ENCODE measurements at places on chromosomes 3 and 15. TPM values are rescaled to one million over a fixed set of nuclear protein-coding genes. Genes with fewer than 3 reads are reported as not detected.

Gene NRG4
- 0.78 TPM for polyA plus RNA-seq

Gene SEC62
- 45.7 TPM for polyA plus RNA-seq

Gene CPEB1
- 13.5 TPM for polyA plus RNA-seq

Gene FBXL2
- 6.4 TPM for polyA plus RNA-seq

Gene STAB1
- polyA plus RNA-seq = 10.7 TPM

DNA sequence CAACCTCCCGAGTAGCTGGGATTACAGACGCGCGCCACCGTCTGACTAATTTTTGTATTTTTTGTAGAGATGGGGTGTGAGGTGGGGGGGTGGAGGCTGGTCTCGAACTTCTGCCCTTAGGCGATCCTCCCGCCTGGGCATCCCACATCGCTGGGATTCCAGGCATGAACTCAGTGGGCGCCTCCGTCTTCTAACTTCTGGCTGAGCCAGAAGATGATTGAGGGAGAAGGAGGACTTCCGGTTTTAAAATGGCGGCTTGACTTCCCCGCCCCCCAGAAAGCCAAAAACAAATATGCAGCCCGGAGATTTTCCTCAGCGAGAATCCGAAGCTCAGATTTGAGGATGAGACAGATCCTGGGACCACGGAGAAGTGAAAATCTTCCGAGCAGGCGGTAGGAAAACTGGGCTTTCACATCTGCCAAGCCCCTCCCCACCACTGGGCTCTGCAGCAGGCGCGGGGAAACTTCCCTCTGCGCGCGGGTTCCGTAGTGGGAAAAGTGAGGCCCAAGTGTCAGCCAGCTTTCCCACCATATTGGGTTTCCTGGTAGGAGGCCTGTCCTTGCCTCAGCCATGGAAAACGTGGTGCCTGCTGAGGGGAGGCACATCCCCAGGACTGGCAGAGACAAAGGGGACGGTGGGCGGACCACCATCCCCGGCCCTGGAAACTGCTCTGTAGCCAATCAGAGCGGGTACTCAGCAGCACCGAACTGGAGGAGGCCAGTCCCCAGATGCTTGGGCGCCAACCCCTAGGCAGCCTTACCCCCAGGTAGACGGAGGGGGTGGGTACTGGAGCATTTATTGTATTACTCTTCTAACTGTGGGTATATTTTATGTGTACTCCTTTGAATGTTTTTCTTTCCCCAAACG, 17.3 kb downstream of the CHST14 start:
- DNase-seq = no peak

DNA sequence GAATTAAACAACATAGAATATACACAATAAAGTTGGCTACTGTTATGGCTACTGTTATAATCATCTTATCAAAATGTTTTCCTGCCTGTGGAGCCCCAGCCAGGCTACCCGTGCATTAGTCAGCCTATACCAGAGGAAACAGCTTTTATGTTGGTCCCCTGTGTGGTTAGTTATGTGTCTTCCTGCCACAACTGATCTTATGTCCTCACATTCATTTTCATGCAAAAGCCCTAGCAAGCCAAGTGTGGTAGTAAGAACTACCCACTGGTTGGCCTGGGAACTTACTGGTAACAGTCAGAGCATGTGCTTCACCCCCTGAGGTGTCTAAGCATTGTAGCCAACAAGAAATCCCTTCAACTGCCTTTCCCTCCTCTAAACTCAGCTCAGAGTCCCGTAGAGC, 21.8 kb downstream of the MGLL start:
- no peak for DNase-seq

DNA sequence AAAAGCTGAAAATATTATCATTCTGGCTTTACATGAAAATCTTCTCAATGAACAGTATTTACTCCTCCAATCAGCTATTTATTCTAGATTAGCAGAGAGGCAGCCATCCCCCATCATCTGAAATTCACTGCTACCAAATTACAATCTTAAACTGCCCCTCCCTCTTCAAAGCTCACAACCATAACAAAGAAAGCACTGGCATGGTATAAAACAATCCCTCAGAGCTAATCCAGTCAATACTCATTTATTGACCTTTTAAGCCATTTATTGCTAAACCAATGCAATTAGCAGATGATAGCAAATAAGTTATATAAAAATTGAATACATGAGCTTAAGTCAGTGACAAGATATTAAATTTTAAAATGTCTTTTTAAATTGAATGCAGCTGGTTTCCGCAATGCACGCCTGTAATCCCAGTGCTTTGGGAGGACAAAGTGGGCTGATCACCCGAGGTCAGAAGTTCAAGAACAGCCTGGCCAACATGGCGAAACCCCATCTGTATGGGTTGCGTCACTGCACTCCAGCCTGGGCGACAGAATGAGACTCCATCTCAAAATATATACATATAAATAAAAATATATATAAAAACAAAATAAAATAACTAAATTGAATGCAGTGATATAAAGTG, 12.1 kb downstream of the SLC4A7 start:
- no peak for DNase-seq

GRCh38 chr3:184323696-184324095, 9.3 kb downstream of the EIF4G1 start:
- no peak for DNase-seq

DNA sequence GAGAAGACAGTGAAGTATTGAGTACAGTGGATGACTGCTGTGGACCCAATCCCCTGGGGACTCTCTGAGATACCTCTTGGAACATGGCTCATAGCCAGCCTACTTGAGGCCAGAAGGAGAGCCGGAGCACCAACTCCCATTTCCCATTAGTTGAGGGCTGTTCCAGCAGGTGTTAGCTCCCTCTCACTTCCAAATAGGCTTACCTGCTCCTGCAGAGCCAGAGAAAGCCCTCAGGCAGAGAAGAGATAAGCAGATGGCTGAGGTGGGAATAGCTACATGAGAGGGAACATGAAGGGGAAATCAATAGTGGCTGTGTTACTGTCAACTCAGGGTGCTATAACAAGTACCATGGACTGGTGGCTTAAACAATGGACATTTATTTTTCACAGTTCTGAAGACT, 4.6 kb upstream of the CCK start:
- DNase-seq = no peak

DNA sequence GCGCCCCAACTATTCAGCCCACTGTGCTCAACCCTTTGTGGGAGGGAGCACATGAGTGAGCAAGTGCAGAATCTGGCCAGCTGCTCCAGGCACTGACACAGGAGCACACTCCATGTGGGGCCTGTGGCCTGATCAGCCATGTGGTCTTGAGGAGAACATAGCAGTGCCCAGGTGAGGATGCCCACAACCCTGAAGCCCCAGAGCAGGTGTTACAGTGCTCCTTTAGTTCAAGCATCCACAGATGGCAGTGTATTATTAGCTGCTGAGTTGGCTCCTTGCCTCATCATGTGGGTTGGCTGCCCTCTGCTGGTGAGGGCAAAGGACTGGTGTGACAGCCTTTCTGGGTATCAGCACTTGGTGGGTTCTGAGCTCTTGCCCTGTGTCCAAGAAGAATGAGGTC, 1588.2 kb downstream of the SI start:
- DNase-seq = no peak

- DNase-seq = peak; percentile 54
Observed at GRCh38 chr15:89163271-89164055, 57.9 kb downstream of the RLBP1 start.

DNA sequence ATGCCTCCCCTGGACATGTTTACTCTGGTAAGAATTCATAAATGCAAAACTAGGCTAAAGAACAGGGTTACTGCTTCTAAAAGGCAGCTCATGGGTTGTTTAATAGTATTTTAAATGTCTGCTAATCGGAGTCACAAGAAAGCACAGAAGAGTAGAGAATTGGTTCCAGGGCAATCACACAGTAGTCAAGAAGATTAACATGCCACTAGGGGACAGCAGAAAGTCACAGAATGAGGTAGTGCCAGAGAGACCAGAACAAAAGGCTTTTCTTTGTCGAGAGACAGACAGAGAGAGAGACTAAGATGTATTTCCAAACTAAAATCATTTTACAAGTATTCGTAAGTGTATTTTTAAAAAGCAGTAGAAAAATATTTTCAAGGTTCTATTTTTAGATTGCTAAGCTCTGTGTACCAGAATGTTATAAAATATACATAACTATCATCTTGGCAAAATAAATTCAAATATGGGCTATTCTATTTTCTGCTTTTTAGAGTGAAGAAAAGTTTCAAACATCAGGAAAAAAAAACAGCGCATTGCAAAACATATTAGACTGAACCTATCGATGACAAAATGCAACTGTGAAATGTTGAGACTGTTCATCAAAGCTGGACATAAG, 78.3 kb upstream of the CDIN1 start:
- DNase-seq = peak; percentile 87

DNA sequence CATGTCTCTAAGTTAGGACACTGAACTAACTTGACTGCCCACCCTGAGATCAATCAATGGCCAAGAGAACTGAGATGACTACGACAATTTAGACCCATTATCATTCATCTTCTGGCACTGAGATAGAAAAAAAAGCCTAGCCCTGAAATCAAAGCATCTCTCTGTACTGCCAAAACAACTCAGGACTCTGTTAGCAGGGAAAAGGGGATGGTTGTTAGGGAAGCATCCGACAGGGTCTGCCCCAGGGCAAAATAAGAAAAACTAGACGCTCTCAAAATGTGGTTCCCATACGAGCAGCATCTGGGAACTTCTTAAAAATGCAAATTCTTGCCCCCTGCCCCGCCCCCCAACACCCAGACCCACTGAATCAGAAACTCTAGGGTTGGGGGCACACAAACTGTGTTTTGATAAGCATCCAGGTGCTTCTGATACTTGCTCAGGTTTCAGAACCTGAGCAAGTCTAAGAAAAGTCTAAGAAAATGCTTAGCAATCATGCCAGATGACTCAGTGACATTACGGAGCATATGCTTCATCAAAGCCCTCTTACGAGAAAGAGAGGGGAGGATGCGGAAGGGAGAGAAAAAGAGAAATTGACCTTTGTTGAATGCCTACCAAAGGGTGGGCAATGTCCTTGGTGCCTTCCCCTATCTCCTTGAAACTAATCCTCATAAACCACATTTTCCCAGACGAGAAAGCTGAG, 172.8 kb upstream of the HES1 start:
- DNase-seq = no peak

DNA sequence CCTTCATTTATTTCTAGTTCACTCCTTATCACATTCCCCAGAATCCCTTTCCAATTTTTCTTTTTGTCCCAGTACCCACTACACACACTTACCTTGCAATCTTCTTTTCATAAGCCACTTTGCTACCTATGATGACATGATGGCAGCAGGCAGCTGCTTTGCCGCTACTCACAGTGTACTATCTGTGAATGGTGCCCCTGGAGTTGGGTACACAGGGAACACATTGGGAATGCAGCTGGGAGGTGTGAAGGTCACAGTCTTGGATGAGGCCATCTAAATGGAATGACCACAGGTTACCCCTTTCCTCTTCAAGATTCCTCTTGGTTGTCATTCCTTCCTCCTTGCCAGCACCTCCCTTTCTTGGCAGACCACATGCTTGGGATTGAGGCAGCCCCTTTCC, 20.8 kb upstream of the TNIK start:
- no peak for DNase-seq

GRCh38 chr15:56893364-56893678, 25.1 kb upstream of the TCF12 start:
- DNase-seq = no peak

GRCh38 chr15:91358405-91358804, 258.3 kb downstream of the SV2B start:
- DNase-seq = no peak

DNA sequence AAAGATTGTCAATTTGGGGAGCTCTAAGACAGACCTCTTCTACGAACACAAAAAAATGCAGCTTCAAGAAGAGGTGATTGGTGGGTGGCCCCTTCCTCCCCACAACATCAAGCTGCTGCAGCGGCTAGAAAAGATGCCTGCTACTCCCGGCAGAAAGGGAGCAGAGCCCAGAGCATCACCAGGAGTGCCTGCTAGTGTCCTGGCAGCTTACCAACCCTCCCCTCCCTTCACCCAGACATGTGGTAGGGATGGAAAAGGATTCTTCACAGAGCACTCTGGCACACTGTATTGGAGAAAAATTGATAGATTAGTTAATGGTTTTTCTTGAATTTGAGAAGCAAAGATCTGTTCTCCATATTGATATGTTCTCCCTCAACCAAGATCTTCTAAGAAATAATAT, 10.8 kb downstream of the IP6K1 start:
- peak; percentile 61 for DNase-seq

GRCh38 chr3:104610730-104611652, 755.7 kb upstream of the ALCAM start:
- no peak for DNase-seq

GRCh38 chr15:36688310-36689011, 109.0 kb downstream of the CDIN1 start:
- no peak for DNase-seq

DNA sequence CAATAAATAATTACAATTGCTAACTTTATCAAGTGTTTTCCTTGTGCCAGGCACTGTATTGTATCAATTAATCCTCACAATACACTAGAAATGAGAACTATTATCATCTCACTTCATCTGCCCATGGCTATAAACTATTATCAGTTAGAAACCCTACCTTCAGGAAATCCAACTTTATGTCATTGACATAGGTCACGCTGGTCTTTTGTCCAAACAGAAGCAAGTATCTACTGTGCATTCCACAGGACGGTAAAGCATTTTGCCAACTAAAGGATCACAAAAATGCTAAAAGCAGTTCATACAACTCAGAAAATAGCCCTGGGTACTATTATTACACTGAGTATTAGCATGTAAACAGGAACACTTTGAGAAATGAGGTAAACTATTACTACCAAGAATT, 9.6 kb downstream of the DENND6A start:
- DNase-seq = no peak

- no peak for DNase-seq
Observed at GRCh38 chr15:77722759-77723460, 90.2 kb upstream of the LINGO1 start.

- DNase-seq = no peak
Observed at GRCh38 chr3:142046320-142047020, 102.9 kb downstream of the TFDP2 start.

GRCh38 chr15:83487519-83487918, 40.4 kb downstream of the SH3GL3 start:
- DNase-seq = no peak

DNA sequence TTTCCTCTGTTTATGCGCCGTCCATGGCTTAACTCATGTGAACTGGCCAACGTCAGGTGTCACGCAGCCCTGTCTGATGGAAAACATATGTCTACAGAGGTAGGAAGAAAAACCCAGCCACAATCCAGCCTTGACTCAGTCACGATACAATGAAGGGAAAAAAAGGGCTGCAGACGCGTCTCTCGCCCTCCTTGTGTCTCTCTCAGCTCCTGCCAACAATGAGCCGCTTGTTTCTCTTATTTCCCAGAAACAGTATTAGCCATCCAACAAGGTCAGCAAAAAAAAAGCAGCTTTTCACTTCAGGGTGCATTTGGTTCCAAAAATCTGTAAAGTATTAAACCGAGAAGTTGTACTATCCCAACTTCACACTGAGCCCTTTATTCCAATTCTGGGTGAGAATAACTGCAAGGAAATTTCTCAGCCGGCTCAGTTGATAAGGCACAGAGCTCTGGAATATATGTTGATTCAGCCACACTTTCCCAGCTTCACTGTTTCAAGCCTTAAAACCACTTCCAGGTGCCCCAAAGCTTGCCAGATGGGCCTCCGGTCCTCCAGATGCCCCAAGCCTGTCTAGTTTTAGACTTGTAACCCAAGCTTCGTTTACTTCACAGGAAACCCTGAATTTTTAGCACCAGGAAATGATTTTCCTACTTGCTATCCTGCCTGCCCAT, 79.4 kb downstream of the TM4SF4 start:
- DNase-seq = peak; percentile 65

Measured in brain (organoid and tissue), 16 donors.